CD4-positive, alpha-beta T cell treated with Interleukin-10 for 1 hour (primary cell): ENCODE measurements at places on chromosomes 11 and 22.

- no peak for DNase-seq
These were observed 66.4 kb upstream of the KCNQ1OT1 start for GRCh38 chr11:2766166-2766565.

GRCh38 chr11:112525270-112525669, 264.6 kb upstream of the PLET1 start:
- no peak for DNase-seq

GRCh38 chr11:68565768-68566167, 105.2 kb downstream of the PPP6R3 start:
- no peak for DNase-seq

DNA sequence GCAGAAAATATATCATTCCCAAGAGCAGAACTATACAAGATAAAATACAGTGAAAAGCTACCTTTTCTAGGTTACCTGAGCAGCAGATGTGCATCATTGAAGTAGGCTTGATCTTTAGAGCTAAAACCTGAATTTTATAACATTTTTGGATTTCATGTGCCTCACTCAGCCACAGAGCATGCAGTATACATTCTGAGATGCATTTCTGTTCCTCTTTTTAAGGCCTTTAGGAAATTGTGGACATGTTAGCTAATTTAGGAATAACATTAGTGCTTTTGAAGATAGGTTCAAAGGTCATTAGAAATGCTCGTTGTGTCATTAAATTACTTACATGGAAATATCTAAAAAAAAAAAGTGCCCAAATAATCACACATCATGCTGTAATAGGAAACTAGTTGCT, 230.6 kb upstream of the PDGFD start:
- no peak for DNase-seq

DNA sequence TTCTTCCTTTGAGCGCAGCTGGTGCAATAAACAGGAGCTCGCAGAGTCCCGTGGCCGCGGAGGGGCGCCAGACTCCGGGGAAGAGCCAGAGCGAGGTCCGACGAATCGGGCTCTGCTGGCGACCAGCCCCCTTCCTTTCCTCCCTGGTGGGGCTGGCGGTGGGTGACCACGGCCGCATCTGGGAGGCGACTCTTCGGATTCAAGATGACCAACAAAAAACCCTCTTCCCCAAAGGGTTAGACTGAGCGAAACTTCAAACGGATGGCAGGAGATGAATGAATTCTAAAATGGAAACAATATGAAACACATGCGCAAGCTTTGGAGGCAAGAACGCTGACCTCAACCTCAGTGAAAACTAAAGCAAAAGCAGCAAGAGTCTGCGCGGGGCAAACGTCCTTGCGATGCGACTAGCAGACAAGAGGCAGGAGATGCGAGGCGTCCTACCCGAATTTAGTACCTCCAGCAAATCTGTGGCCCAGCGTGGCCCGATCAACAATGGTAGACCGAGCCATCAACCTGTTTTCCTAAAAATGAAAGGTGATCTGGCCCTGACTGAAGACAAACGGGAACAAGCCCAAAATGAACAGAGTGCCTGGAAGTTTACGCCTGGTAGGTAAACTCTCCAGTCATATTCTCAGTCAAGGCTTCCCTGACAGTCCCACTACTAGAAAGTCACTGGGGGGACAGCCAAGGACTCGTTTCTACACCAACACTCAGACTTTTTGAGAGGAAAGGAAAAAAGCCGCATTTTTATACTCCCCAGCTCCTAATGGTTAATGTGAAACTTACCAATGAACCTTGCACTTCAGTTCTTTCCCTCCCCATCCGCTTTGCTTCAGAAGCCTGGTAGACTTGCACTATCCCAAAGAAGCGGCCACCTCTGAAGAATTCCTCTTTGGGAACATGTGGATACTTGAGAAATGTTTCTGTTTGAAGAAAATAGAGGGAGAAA, 11.6 kb downstream of the MMP3 start:
- no peak for DNase-seq

DNA sequence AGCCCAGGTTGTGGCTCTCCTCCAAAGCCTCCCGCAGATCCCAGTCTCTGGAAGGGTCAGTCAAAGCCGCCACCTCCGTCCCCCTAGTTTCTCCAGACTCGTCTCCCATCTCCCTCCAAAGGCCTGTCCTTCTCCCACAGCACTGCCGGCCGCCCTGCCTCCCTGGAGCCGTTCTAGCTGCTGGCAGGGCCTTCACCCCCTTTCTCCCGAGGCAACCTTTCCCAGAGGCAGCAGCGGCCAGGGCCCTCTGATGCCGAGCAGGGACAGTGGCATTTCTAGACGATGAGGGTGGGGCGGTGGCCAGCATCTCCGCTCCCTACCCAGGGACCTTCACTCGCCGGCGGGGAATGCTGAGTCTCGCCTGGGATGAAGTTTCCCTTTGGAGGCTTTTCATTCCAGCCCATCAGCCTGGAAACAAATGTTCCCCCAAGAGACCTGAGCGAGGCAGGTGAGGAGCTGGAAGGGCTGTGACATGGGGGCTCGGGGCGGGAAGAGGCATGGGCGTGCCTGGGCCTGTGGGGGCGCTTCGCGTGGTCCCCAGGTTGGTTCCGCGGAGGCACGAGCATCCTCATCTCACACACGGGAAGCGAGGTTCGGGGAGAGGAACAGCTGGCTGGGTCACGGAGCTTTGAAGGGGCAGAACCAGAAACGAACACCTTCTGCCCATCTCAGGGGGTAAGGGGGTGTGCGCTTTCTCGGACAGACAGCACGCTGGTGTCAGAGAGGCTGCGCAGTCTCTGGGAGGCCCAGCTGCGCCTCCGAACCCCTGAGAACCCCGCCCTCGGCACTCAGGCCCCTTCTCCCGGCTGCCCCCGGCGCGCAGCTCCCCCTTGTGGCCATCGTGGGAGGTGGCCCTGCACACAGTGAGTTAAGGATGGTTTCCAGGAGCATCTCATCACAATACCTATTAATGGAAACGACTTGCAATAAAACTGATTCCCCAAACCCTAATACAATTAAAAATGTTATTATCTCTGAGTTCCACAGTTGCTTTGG, 18.1 kb upstream of the KLHL35 start:
- peak; percentile 24 for DNase-seq

- no peak for DNase-seq
These were observed 385.3 kb downstream of the DYNC2H1 start for GRCh38 chr11:103494491-103494890.

DNA sequence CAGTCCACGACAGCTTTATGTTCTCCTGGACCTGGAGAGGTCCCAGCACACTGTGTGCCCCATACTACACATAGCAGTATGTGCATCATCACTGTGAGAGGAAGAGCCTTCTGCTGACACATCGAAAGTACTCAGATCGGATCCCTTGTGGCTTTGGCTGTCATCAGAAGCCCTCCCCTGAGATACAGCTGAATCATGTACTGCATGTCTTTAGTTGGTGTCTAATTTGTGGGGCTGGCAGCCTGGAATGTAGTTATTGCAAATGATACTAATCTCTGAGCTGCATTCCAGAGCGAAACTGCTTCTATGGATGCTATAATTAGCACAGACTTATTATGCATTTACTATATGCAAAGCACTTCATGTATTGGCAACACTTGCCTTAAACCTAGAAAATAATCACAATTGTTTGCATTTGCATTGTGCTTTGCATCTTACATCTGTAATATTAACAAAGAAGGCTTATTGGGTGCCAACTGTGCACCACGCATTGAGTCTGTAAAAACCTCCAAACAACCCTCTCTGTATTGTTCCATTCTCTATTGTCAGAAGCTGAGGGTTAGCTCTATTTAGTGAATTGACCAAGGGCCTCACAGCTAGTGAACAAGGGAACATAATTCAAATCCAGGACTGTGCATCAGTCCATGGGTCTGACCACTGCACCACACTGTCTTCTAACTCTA, 89.2 kb upstream of the CRTAM start:
- peak; percentile 60 for DNase-seq

DNA sequence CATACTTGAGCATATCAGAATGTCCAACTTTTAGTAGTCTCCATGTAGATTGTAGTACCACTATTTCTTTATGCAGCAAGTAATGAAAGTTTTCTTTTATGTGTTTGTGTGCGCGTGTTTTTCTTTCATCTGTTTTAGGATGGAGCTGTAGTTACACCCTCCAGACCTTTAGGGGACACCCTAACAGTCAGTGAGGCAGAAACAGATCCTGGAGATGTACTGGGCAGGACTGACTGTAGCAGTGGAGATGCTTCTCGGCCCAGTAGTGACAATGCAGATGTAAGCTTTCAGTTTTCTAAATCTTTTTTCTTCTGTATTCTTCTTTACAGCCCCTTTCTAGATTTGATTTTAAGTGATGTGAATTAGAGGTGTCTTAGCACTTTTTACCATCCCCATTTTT, 79.9 kb upstream of the GRIK4 start:
- peak; percentile 1 for DNase-seq

DNA sequence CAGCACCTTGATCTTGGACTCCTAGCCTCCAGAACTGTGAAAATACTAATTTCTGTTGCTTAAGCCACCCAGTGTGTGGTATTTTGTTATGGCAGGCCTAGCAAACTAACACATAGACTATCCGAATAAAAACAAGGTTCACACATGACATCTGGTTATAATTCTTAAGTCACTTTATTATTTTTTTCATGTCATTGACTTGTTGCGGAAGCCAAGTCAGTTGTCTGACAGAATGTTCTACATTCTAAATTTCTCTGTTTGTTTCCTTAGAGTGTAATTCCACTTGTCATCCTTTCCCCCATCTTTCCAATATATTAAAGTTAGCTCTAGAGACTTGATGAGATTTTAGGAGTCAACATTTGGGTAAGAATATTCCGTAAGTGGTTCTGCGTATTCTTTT, 40.6 kb downstream of the RAB30 start:
- DNase-seq: no peak

DNA sequence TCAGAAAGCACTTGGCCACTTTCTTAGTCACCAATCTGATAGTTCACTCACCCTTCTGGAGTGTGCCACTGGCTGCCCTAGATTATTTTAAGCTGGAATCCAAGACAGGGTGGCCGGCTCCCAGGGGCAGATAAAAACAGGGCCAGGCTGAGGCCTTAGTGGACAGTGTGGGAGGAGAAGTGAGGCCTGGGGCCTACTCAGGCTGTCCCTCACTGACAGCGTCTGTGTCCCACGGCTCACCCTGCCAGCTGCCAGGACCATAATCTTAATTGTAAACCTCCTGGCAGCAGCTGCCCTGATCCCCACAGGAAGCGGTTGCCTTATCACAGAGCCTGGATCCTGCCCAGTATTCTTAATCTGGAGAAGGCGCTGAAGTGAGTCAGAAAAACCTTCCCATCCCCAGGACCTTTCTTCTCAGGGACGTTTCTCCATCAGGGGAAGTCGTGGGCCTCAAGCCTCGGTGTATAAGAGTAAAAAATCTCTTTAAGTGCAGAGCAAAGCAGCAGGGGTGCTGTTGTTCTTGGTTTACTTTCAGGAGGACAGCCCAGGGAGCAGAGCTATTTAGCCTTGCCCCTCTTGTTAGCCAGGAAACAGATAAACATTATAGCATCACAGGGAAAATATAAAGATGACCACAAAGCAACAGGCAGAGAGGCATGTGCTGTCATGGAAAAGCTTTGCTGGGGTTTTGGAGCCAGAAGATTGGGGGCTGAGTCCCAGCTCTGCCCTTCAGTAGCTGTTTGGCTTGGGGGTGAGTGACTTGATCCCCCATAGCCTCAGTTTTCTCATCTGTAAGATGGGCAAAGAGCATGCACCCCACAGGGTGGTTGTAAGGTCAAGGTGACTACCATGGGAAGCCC, 39.6 kb downstream of the TSPAN18 start:
- no peak for DNase-seq

GRCh38 chr11:22304337-22304961, 33.7 kb upstream of the SLC17A6 start:
- peak; percentile 23 for DNase-seq

GRCh38 chr22:36374603-36375024, 13.2 kb downstream of the MYH9 start:
- peak; percentile 48 for DNase-seq
